Activated CD4-positive, CD25-positive, alpha-beta regulatory T cell (primary cell): ENCODE measurements at places on chromosomes 6 and 20.

- no peak for DNase-seq
Observed at GRCh38 chr20:9491324-9491723, 23.1 kb upstream of the LAMP5 start.

DNA sequence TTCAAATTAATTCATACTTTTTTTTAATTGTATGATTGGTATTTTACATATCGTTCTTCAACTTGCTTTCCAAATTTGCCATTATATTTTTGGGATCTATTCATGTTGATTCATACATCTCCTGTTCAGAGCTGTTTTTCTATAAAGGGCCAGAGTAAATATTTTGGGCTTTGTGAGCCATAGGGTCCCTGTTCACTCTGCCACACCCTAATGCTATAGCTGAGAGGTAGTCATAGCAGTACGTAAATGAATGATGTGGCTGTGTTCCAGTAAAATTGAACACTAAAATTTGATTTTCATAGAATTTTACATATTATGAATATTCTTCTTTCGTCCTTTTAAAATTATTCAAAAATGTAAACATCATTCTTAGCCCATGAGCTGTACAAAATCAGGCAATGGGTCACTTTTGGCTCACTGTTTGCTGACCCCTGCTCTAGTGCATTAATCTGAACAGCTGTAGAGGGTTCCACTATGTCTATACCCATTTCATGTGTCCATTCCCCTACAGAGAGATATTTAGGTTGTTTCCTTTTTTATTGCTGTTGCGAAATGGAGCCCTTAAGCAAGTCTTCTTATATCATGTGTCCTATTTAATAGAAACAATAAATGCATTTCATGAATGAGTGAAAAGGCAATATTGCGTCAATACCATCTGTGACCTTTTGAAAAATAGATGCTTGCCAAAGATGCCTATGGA lies 136.4 kb upstream of the SALL4 start:
- no peak for DNase-seq

- DNase-seq, result no peak
Observed at GRCh38 chr6:76752841-76753240, 680.4 kb upstream of the IMPG1 start.

GRCh38 chr6:20360471-20361119 lies 41.1 kb upstream of the E2F3 start:
- DNase-seq, result no peak

DNA sequence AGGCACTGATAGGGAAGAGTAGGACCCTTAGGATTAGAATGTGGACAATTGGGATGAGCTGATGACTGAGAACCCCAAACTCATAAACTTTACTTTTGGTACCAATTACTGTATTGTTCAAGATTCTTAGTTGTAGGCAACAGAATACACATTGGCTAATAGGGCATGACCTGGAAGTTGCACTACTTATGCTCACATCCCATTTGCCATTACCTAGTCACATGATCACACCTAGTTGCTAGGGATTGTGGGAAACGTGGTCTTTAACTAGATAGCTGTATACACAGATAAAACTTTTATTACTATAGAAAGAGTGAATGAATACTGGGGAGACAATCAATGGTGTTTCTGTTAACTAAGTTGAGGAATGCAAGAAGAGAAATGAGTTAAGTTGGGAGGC lies 113.4 kb upstream of the AKIRIN2 start:
- DNase-seq, result no peak
